Activated CD4-positive, alpha-beta T cell treated with anti-CD3 and anti-CD28 coated beads, Interleukin-2, amount 50 U/mL, for 4 hours (primary cell): ENCODE measurements at places on chromosomes 3 and 15.

DNA sequence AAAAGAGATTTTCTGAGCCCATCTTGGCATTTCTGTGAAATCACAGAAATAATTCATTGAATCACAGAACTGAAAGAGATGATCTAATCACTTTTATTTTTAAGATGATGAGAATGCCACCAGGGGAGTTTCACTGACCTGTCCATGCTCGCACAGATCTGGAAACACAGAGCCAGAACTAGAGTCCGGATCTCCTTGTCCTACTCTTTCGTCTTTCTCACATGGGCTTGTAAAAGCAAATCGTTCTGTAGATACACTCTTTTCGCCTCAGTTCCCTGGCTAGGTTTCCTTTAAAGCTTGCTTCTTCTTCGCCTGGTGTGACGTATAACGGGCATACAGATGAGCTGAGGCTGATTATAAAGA, 122.5 kb upstream of the SPRED1 start:
- no peak for DNase-seq

DNA sequence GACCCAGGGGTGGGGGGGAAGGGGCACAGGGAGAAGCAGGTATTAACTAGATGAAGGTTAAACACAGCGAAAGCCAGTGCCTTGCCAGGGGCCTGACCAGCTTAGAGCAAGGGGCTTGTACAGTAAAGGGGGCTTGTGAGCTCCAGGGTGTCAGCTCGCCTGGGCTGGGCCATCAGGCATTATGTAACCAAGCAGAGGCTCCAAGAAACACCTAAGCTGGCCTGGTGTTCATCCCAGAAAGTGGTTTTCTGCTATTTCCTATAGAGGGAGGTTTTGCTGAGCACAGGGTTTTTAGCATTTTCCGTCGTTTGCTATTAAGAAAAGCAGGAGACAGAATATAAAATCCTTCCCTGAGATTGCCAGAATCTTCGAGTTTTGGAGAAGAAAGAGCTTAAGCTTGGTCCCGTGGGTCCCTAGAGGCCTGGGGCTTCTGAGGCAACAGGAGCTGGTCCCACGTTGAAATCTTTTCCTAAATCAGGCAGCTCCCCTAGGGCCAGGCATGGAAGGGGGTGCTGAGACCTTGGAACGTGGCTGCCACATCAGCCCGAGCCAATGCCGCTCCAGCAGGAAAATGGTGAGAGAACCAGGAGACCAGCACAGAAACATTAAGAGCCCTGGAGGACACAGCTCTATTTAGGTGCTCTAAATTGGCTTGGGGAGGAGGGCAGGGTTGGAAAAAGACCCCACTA, 71.4 kb downstream of the ISG20 start:
- no peak for DNase-seq

- no peak for DNase-seq
These were observed 1.9 kb downstream of the SPINT1 start for GRCh38 chr15:40845511-40846284.

DNA sequence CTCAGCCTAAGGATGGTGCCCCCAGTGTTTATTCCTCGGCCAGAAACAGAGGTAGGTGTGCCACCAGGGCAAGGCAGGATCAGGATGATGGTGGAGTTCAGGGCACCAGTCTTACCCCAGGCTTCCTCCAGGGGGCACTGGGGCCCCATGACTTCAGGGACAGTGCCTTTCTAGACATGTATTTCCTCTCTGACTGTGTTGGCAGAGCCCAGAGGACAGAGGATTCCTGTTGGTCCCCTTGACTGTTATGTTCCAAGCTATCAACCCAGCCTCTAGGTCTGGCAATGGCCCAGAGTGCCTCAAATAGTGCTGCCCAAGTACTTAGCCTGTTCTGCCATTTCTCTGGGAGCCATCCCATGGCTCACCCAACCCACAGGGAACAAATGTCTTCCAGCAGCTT, 2.8 kb downstream of the HEMK1 start:
- DNase-seq, result peak; percentile 80

GRCh38 chr3:133050891-133051290, 12.7 kb downstream of the TMEM108 start:
- no peak for DNase-seq

GRCh38 chr3:31777092-31777491, 204.0 kb downstream of the OSBPL10 start:
- no peak for DNase-seq

- no peak for DNase-seq
These were observed 54.3 kb downstream of the LRRN1 start for GRCh38 chr3:3853544-3853943.

GRCh38 chr3:117411971-117412370, 702.4 kb downstream of the TUSC7 start:
- no peak for DNase-seq

- DNase-seq, result no peak
These were observed 45.8 kb upstream of the SENP5 start for GRCh38 chr3:196821806-196822355.

- no peak for DNase-seq
These were observed 28.1 kb downstream of the EXOG start for GRCh38 chr3:38524141-38524739.

GRCh38 chr3:97949110-97949485, 23.1 kb downstream of the RIOX2 start:
- no peak for DNase-seq

DNA sequence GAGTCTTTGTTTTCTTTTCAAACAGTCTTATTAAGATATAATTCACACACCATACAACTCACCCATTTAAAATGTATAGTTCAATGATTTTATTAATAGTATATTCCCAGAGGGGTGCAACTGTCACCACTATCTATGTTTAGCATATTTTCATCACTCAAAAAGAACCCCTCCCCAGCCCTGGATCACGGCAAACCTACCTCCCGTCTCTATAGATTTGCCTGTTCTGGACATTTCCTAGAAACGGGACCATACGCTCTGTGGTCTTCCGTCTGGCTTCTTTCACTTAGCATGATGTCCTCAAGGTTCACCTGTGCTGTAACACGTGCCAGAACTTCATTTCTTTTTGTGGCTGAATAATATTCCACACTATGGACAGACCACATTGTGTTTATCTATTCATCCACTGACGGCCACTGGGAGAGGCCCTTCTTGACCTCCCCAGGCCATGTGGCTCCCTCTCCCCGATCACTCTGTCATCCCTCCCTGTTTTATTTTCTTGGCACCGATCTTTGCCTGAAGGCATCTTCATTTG, 56.4 kb downstream of the IQSEC1 start:
- no peak for DNase-seq
